ENCODE measurements at places on chromosomes 11 and 22. TPM values are rescaled to one million over a fixed set of nuclear protein-coding genes. Genes with fewer than 3 reads are reported as not detected.

The OR2AG1 gene
- not detected for total RNA-seq

- no peak for DNase-seq
Observed at GRCh38 chr22:17912945-17913721, 111.2 kb downstream of the MICAL3 start.

The A4GALT gene
- total RNA-seq, result 28.1 TPM

DNA sequence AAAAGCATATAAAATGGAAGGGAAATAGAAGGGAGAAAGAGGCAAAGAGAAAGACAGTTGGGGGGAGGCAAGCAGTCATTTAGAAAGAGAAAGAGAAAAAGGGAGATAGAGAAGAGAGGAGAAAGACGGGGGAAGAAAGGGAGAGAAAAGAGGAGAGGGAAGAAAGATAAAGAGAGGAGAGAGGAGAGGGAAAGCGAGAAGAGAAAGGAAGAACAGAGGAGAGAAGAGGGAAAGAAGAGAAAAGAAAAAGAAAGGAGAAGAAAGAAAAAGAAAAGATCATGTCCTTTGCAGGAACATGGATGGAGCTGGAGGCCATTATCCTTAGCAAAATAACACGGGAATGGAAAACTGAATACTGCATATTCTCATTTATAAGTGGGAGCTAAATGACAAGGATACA, 247.7 kb downstream of the MIAT start:
- DNase-seq, result no peak

DNA sequence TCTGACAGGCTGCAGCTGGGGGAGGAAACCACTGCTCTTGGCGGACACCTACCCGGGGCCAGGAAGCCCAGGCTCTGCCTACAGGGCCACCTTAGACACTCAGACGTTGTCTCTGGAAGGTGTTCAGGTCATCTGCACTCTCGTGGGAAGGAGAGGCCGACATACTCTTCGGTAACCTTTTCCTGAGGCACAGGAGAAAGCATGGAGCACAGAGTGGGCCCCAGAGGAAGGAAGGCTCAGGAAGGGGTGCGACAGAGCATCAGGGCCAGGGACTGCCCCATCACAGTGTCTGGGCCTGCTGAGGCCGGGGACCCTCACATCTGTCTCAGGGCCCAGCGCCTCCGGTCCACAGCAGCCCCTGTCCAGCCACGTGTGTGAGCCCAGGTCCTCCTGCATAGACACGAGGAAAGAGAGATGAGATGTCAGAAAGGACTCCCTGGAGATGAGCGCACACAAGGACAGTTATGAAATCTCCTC, 18.2 kb upstream of the TUB start:
- DNase-seq, result peak; percentile 56

DNA sequence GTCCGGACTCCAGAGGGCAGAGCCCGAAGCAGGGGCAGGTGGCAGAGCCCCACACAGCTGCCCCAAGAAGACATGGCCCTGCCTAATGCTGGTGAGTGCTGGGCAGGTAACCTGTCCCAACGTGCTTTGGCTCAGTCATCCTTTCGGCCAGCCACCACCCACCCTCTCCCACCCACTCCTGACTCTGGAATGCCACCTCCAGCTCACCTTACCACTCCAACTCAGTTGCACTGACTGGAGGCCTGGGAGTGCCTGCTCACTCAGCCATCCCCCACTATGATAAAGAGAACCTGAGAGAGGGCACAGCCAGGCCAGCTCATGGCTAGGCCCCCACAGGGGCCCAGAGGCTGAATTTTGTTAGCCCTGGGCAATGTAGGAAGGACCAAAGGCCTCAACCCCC, 53.8 kb upstream of the MPEG1 start:
- DNase-seq, result no peak

- no peak for DNase-seq
Observed at GRCh38 chr11:12195768-12196167, 85.4 kb downstream of the MICAL2 start.

- no peak for DNase-seq
Observed at GRCh38 chr11:73597336-73597955, 466 bp downstream of the FAM168A start.

- DNase-seq, result no peak
Observed at GRCh38 chr11:102664001-102664752, 39.0 kb upstream of the MMP20 start.

DNA sequence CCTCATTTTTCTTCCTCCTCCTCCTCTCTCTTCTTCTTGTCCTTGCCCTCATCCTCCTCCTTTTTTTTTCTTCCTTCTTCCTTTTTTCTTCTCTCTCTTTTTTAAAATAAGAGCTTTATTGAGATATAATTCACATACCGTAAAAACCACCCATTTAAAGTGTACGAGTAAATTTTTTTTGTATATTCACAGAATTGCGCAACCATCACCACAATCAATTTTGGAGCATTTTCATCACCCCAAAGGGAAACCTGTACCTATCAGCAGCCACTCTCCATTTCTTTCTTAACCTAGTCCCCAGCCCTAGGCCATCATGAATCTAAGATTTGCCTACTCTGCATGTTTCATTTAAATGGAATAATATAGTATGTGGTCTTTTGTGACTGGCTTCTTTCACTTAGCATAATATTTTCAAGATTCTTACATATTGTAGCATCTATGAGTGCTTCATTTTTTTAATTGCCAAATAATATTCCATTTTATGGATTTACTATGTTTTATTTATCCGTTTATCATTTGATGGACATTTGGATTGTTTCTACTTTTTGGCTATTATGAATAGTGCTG, 35.0 kb downstream of the CAT start:
- DNase-seq, result no peak

DNA sequence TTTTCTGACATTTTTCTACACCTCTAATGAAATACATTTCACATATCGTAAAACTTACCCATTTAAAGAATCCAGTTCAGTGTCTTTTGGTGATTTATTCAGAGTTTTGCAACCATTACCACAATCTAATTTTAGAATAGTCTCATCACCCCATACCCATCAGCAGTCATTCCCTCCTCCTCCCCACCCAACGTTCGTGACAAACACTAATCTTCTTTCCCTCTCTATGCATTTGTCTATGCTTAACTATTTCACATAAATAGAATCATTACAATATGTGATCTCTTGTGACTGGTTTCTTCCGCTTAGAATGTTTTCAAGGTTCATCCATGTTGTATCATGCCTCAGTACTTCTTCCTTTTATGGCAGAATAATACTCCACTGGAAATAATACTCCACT, 9.5 kb downstream of the TTC28 start:
- no peak for DNase-seq

- no peak for DNase-seq
Observed at GRCh38 chr11:43557553-43558110, 122.9 kb upstream of the HSD17B12 start.

DNA sequence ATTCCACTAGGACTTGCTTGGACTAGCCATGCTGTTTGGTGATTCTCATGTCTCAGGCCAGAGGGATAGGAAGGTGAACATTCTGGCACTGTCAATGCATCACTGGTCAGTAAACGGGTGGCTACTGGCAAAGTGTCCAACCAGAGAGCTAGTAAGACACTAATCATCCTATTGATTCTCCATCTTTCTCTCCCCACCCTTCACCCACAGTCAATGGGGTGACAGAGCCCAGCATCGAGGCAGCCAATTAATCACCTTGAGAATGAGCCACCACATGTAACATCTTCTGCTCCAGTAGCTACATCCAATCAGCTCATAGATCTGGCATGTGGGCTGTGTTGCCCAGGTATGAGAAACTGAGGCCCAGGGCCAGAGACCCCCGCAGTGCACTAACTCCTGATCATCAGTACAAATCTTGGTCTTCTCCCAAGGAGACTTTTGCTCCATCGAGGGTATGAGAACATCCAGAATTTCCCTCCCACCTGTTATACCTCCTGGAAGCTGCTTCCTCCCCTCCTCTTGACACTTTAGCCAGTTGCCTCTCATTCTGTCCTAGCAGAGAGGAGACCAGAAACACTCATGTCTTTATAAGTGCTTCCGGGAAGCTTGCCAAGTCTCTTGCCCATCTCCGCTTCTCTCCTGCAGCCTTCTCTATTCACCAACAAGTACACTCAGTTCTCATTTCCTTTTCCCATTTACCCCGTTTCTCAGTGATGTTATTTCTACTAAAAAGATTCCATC, 17.0 kb downstream of the HTR3A start:
- no peak for DNase-seq

The TENM4 gene
- total RNA-seq, result 1.4 TPM

- no peak for DNase-seq
Observed at GRCh38 chr11:8871171-8871775, 39.7 kb upstream of the AKIP1 start.

- DNase-seq, result no peak
Observed at GRCh38 chr11:33668468-33668825, 32.2 kb downstream of the C11orf91 start.

The TMA7B gene
- 4.0 TPM for total RNA-seq

The CYB561A3 gene
- total RNA-seq, result 138 TPM

GRCh38 chr11:111941963-111942362, 4.8 kb downstream of the DIXDC1 start:
- DNase-seq, result no peak

The OR2D3 gene
- total RNA-seq, result not detected

The PGA5 gene
- total RNA-seq, result 0.42 TPM

The PARVG gene
- total RNA-seq, result 189 TPM

DNA sequence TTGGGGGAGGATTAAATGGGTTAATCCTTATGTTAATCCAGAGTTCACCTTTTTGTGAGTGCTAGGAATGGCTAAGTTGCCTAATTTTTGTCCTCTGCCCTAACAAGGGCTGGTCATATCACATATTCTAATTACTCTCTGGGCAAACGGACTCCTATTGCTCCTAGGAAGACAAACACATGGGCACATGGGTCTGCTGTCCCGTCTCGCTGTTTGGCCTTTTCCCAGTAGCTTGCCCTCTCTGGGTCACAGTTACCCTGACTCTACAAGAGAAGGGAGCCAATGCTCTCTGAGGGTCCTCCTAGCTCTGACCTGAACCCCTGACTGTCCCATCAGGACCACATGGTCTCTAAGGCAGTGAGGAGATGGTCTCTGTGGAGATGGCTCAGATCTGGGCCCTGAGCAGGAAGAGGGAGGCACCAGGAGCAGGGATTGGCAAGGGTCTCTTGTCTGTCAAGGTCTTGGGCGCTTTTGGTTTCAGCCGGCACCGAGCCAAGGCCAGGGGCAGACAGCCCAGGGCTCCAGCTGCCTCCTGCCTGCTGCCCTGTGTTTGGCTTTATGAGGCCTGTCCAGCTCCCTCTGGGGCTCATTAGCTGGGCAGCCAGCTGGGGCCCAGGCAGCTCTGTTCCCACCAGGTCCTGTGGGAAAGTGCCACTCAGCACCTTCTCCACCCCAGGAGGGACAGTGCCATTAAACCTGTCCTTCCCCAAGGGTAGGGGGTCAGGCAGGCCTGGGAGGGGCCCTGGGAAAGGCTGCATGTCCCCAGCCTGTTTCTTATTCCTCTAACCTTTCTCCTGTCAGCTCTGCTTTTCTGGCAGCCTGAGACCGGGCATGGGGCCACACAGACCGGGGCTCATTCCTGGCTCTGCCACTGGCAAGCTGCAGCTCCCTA, 559.9 kb downstream of the MN1 start:
- peak; percentile 83 for DNase-seq

- no peak for DNase-seq
Observed at GRCh38 chr11:117010808-117011540, 87.3 kb downstream of the SIK3 start.

DNA sequence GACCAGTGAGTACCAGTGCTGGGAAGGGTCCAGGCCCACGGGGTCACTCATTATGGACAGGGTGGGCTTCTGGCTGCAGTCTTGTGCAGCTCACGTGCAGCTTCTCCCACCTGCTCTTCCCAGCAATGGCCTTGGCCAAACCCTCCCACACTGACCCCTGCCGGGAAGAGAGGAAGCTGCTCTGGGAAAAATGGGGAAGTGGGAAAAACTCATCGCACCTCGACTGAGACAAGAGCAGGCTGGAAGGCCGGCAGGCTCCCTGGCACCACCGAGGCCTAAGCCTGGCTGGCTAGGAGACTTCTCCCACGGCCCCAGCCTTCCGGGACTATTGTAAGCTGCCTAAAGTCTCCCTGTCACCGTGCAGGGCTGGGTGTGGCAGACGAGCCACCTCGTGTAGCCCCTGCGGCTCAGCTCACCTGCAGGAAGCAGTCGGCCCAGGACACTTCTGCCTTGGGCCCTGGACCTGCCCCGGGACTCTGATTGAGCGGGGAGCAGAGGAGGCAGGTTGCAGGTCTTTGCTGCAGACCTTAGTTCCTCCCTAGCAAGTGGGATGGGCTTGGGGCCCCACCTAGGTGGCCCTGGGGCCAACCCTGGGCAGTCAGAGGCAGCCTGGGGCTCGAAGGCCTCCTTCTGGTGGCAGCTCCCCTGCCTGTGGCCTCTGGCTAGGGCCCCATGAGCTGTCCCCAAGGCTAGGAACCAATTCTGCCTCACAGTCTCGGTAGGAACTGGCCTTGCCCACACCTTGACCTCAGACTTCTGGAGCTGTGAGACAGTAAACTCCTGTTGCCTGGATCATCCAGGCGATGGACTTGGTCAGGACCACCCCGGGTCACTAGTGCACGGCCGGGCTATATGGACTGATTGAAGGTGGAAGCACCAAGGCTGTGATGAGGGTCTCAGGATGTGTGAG, 23.1 kb downstream of the MRGPRG start:
- DNase-seq, result peak; percentile 65

GRCh38 chr22:36445158-36445668, 36.2 kb downstream of the TXN2 start:
- no peak for DNase-seq

GRCh38 chr11:27013781-27014361, 20.0 kb downstream of the FIBIN start:
- DNase-seq, result no peak

GRCh38 chr11:113161711-113162591, 152.4 kb upstream of the TTC12 start:
- no peak for DNase-seq

DNA sequence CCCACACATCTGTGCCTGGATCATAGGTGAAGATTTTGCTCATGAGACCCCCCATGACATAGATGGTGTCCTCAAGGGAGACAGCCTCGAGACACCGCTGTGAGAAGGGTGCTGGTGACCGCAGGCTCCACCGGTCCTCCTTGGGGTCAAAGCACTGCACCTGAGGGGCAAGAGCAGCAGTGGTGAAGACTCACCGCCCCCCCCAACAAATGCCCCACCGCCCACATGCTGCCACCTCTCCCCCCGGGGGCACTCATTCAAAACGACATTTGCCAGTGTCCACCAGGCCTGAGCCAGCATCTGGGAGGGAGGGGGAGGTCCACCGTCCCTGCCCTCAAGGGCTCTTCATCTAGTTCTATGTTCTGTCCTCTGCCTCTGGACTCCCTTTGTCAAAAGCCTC, 9.3 kb downstream of the KLHL35 start:
- peak; percentile 53 for DNase-seq

- DNase-seq, result no peak
Observed at GRCh38 chr11:69211920-69212797, 56.4 kb downstream of the SMIM38 start.

GRCh38 chr11:86510097-86510496, 135.4 kb downstream of the CCDC81 start:
- DNase-seq, result no peak

The CALCB gene
- 0.23 TPM for total RNA-seq

DNA sequence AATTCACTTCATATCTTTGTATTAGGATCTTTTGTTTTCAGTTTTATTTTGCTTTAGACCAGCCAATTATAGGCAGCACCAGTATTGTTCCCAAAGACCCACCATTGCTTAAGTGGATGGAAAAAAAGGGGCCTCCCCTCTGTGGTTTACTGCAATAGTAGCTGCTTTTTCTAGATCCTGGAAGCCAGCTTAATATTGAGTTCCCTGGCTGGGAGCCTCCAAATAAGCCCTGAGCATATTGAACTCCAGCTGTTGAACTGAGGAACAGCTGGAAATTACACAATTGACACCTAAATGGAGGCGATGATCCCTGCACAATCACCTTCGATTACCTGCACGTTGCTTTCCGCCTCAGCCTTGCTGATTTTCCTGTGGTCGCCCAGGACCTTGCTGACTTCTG, 576.0 kb downstream of the SOX6 start:
- no peak for DNase-seq
